Cerebellar nuclear complex (tissue), 1 donor: ENCODE measurements at places on chromosomes 5 and 9.

DNA sequence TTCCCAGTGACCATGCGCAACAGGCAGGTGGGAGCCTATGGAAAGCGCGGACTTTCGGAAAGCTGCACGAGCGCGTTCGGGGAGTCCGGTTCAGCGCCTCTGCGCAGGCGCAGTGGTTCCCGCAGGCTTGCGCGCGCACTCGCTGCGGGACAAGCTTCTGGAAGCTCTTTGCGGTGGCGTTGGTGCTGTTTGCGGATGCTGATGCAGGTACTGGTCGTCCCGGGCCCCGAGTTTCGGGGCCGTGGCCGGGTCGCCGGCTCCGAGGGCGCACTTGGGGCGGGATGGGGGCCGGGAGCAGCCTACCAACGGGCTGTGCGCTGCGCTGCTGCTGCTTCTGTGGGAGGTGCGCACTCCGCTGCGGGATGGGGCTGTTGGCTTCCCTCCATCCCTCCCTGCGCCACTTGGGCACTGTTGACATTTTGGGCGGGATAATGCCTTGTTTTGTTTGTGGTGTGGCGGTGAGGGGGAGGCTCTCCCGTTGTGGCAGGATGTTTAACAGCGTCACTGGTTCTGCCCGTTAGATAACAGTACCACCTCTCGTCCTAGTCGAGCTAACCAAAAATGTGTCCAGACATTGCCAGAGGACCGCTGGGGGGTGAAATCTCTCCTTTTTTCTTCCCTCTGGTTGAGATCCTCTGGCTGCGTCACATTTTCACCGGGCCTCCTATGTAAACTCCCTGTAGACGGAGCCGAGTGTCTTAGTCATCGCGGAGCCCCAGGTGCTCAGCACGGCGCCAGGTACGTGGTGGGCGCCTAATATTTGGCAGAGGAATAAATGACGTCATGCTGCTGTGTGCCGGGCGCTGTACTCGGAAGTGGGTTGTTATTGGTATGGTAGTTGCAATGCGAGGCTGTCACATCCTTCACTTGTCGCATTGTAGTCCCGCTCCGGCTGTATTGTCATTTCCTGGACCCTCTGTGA is at the start of gene ZNF483:
ZNF483 (plus strand) TSS at position 124 of the 922 bp plus-strand sequence. CDS start 2,217 bp downstream, outside the sequence.
- peak; percentile 70 for DNase-seq

DNA sequence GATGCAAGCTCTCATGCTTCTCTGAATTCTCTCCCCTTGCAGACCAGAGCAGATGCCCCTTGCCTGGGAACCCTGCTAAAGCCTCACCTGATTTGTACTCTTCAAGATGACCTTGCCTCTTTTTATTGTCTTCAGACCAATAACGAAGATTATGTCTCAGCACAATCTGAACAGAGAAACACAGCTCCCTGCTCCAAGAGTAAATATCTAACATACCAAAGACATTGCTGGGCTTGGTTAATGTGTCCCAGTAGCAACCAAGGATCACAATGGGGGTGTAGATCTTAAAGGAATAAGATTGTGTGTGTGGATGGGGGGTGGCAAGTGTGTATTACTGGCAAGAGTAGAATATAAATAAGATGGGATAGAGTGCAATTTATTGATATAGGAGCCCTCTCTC is 67.6 kb upstream of the LHFPL2 start:
- no peak for DNase-seq

- no peak for DNase-seq
Measured at GRCh38 chr9:97889941-97890887, 32.1 kb downstream of the TRMO start.

GRCh38 chr5:7394889-7395431 is 978 bp upstream of the ADCY2 start:
- DNase-seq = no peak

- DNase-seq = no peak
Measured at GRCh38 chr9:128020692-128021091, 39.9 kb upstream of the EEIG1 start.

GRCh38 chr9:36207546-36208012 is 16.9 kb downstream of the CLTA start:
- no peak for DNase-seq

- DNase-seq = no peak
Measured at GRCh38 chr5:72063219-72063819, 44.0 kb upstream of the MAP1B start.

DNA sequence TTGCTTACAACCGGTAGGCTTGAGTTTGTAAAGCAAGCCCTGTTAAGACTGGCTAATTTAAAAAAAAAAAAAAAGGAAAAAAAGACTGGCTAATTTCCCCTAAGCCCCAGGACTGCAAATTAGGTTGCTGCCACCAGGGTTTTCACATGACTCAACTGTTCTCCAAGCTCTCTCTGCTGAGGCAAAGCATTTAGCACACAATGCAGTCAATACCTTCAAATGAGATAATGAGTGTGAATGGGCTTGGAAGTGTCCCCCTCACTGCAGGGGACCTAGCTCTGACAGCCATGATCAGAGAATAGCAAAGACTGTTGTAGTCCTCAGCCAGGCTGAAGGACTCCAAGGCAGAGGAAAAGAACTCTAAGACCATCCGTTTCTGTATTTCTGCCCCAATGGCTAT is 42.8 kb upstream of the ZSWIM6 start:
- DNase-seq = no peak

GRCh38 chr9:87713278-87713987 is 12.5 kb upstream of the CTSL start:
- no peak for DNase-seq

DNA sequence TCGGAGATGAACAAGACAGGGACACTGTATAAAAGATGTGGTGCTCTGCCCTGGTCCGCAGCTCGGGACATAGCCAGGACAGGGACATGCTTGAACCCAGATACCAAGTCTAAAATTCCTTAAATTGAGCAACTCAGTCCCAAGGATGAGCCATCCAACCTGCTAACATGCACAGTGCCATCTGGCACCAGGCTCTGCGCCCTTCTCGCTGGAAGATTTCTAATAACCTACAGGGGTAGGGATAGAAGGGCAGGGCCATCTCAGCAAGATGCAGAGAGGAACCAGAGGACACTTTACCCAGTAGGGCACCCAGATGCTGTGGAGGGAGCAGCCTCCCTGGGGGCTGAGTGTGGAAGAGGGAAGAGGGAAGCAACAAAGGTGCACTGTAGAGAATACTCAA is 60.1 kb downstream of the SEMA4D start:
- no peak for DNase-seq

GRCh38 chr9:81968026-81968425 is 20.5 kb upstream of the SPATA31D1 start:
- DNase-seq = no peak

GRCh38 chr9:128201441-128202369 is 1.5 kb upstream of the DNM1 start:
- DNase-seq = no peak

GRCh38 chr9:132622159-132622558 is 39.8 kb downstream of the BARHL1 start:
- no peak for DNase-seq

GRCh38 chr9:97593960-97594359 is 39.2 kb downstream of the TSTD2 start:
- DNase-seq = no peak

- no peak for DNase-seq
Measured at GRCh38 chr9:132412089-132412488, 2.1 kb downstream of the CFAP77 start.

DNA sequence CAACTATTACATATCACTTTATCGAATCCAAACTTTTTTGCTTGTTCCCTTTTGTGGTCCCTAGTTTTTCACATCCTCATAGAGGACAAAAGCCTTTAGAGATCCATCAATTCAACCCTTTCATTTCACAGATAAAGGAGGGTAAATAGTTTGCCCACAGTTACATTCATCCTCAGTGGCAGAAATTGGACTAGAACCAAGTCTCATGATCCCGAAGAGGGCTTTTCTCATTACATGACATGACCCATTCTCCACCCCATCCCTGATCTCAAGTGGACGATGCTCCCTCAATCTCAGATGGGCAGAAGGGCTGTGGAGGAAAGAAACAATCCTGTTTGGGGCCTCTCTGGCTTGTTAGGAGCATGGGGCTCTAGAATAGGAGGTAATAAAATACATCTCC is 23.1 kb downstream of the TICAM2 start:
- DNase-seq = no peak

DNA sequence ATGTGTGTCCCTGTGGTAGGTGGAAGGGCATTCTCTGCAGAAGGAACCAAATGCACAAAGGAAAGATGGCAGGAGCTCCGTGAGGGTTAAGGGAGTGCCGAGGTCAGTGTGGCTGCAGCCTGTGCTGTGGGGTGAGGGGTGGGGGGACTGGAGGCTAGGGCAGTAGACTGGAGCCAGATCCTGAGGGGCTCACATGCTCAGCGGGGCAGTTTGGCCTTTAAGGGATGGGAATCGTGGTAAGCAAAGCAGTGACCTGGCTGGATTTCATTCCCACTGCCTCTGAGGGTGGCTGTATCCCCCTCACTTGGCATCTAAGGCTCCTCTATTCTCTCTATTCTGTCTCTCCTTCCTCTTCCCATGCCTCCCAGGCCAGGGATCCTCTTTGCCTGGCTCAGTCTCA is 15.6 kb downstream of the PITX1 start:
- no peak for DNase-seq

GRCh38 chr9:114430457-114430856 is 42.7 kb upstream of the AKNA start:
- DNase-seq = no peak

DNA sequence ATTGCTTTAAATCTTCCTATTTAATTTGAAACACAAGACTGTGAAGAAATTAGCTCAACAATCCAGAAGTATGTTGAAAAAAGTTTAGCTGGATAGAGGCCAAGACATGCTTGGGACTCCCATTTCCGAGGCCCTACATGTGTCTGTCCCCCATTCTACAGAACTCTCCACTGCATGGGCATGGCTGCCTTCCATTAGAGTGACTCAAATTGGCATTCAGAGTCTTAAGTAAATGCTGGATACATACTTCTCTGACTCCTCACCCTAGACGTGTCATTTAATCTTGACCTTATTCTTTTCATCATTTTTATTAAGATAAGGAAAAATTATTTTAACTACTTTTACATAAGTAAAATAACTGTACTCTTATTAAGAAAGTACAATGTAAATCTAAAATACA is 530.4 kb upstream of the CDH9 start:
- DNase-seq = no peak

DNA sequence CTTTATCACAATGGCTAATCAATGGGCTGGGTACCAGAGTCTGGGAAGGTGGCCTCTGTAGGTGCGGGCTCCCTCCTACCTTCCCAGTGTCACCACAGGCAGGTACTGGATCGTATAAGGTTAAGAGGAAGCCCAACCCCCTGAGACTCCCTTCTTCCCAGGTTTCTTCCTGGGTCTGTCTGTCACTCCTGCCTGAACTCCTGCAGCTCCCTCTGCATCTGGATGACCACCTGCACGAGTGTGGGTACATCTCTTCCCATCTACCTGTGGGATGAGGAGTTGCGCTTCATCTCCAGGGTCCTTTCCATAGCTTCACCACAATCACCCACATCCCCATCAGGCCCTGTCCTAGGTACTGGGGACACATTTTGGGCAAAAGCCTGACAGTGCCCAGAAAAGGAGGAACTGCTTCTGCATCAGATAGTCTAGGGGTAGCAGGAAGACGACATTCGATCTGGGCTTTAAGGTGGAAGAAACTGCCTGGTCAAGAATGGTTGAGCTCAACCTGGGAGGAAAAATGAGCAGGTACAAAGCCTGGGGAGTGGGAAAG is 112.2 kb upstream of the ALDH1B1 start:
- no peak for DNase-seq
